Hematopoietic multipotent progenitor cell treated with erythropoietin and hydrocortisone succinate and interleukin-3 and kit ligand, for 8 days (in vitro differentiated cells): ENCODE measurements at places on chromosomes 1 and 21.

DNA sequence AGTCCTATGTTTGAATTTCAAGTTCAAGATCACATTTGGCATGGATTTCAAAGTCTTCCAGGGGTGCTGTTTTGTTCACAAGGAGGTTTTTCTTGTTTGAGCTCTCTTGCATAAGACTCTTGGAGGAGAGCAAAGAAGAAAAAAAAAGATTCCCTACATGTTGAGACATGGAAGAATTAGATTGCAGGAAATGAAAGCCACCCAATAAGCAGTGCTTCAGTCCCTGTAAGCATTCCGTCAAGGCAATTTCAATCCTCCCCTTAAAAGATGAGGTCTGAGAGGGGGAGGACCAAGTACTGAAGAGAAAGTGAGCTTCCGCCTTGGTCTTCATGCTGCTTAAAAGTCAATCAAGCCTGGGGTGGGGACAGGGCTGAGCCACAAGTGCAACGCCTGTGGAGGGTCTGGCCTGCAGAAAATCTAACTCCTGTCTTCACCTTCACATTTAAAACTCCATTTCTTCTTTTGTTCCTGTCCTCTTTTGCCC is 50.2 kb downstream of the LPAR3 start:
- no peak for DNase-seq

DNA sequence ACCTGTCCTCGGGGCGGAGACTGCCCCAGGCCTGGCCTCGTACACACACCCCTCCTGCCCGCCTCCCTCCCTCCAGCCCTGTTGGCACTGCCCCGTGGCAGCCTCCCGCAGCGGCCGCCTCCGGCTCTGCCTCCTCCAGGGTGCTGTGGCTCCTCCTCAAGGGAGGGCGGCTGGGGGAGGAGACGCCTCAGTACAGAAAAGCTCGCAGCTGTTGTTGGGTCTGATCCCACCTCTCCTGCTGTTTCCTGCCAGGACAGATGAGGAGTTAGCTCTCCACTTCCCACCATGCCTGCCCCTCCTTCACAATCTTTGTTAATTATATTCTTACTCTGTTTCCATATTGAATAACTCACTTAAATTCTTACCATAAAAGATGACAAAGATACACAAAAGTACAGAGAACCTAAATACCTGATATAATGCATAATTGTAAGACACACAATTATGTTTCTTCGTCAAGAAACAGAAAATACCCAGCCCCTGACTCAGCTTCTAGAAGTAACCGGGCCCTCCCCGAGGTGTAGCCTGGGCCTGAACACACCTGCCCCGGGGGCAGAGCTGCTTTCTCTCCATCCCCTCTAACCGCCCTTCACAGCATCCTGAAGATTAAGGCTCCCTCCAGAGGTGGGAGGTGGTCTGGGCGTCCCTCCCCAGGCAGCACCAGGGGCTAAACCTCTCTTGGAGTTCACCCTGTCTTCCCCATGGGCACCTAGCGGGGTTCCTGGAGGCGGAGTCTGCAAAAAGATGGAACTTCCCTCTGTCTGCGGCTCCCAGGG is 30.6 kb upstream of the COL6A1 start:
- DNase-seq = no peak

GRCh38 chr1:101235696-101236515 is 913 bp upstream of the S1PR1 start:
- DNase-seq = no peak

DNA sequence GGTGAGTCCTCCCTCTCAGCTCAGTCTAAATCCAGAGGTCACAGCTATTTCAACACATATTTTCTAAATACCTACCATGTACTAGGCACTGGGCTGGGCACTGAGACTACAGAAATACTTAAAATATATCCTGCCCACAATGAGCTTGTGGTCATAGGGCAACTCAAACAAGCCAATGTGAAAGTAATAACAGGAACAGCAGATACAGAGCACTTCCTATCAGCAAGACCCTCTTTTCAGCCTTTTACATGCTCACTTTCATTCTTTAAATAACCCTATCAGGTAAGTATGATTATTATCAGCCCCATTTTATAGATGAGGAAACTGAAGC is 71.9 kb downstream of the CD34 start:
- DNase-seq = no peak

DNA sequence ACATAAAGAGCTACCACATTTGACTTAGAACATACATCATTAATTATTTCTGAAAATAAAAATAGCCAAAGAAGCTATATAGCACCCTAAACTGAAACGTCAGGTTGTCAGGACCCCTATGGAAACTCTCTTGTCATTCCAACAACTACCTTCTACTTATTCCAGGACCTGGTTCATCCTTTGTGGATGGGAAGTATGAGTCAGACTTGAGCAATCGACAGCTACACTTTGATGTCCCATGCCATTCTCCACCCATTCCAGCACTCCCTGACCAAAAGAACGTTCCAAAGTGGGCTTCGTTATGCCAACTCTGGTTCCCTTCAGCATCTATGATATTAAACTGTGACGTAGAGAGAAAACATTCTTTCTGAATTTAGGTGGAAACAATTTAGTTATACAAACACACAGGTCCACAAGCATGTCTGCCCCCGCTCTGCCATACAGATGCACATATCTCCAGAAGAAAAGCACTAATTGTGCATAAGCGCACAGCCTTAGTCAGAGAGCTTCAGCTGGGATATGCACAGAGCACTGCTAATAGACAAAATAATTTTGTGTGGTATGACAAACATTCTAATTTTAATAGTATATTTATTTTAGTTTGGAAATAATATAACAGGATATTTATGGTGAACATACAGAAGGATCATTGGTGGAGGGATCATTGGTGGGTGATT is 723.1 kb upstream of the B3GALT2 start:
- DNase-seq = no peak

GRCh38 chr1:24416666-24417391 is 1.2 kb downstream of the NIPAL3 start:
- peak; percentile 94 for DNase-seq

DNA sequence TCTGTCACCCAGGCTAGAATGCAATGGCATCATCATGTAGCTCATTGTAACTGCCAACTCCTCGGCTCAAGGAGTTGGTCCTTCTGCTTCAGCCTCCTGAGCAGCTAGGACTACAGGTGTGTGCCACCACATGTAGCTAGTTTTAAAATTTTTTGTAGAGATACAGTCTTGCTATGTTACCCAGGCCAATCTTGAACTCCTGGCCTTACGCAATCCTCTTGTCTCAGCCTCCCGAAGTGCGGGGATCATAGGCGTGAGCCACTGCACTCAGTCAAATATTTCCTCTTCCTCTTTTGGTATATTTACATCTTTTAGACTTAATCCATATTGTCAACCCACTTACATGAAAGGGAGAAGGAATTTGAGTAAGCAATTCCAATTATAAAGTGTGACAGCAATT is 121.1 kb downstream of the EVI5 start:
- no peak for DNase-seq

DNA sequence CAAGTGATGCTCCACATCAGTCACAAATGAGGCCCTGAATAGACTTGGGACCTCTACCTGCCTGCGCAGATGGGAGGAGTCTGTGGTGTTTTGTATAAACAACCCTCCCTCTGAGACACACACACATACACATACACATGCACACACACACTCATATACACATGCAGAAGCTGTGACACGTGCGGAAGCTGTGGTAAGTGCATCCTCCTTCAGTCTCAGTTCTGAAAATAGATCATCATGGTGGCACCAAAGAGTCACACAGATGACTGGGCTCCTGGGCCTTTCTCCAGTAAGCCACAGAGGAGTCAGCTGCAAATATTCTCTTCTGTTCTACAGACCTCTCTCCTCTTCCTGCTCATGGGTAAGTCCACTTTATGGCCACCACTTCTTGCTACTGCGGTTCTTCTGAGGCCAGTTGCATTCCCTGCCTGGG is at the start of gene LY9:
LY9 (plus strand) TSS at position 224 of the 433 bp plus-strand sequence; CDS start at position 238, 14 bp downstream.
- no peak for DNase-seq

- no peak for DNase-seq
Observed at GRCh38 chr1:208085655-208086515, 158.3 kb downstream of the PLXNA2 start.

DNA sequence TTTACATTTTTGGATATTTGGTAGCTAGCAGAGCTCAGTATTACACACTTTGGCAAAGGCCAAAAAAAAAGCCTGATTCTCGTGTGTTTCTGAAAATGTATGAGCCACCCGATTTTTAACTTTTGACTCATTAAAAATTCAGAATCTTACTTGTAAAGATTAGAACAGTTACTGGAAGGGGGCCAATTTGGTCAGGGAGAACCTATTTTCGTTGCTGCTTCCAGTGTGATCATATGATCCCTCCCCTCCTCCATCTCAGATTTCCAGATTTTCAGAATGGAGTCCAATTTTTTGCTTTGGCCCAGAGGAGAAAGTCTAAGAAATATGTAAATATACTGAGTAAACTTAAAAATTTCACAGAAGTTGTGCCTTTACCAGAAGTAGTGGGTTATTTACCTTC is 3.2 kb upstream of the OR2AK2 start:
- peak; percentile 76 for DNase-seq

- peak; percentile 25 for DNase-seq
Observed at GRCh38 chr1:19605967-19606366, 38.1 kb upstream of the NBL1 start.

GRCh38 chr1:83671586-83671985 is 327.3 kb downstream of the TTLL7 start:
- no peak for DNase-seq

GRCh38 chr1:40248412-40248811 is 675 bp downstream of the TMCO2 start:
- peak; percentile 84 for DNase-seq

- DNase-seq = peak; percentile 55
Observed at GRCh38 chr1:22930240-22930912, 42.3 kb downstream of the LACTBL1 start.

- no peak for DNase-seq
Observed at GRCh38 chr21:39721885-39722284, 23.1 kb upstream of the IGSF5 start.

GRCh38 chr1:42971841-42972291 is 13.2 kb upstream of the SLC2A1 start:
- peak; percentile 0 for DNase-seq

- no peak for DNase-seq
Observed at GRCh38 chr1:167207940-167208623, 12.6 kb upstream of the POU2F1 start.

GRCh38 chr21:46141767-46142581 is 13.4 kb downstream of the FTCD start:
- DNase-seq = no peak

GRCh38 chr1:5267603-5268235 is 613.3 kb downstream of the AJAP1 start:
- no peak for DNase-seq

GRCh38 chr1:156746728-156747631 is 4.5 kb downstream of the HDGF start:
- peak; percentile 67 for DNase-seq

GRCh38 chr1:234730770-234731568 is 121.0 kb upstream of the IRF2BP2 start:
- peak; percentile 84 for DNase-seq

DNA sequence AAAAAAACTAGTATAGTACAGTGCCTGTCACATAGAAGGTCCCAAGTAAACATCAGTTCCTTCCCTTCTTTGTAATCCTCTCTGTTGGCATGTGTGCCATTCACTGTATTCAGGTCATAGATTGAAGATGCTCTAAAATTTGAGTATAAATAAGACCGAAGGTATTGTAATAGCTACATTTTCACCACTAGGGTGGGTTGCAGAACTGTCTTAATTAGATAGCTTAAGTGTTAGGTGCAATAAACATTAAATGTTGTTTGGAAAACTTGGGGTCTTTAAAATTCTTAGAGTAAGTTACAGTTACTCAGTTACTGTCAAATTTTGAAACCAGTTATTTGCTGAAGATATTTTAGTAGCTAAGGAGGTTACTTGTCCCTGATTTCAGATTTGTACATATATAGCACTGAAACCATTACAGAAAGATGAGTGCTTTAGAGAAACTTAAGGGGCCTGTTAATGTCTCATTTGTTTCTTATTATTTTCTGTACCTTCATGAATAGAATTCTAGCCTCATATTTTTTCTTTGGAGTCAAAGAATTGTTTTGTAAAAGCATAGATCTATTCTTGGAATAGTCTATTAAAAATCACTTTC is 24.3 kb downstream of the PER3 start:
- DNase-seq = peak; percentile 57

GRCh38 chr21:45539046-45539795 is 3.0 kb downstream of the SLC19A1 start:
- no peak for DNase-seq

GRCh38 chr1:46333300-46334029 is 7.1 kb upstream of the NSUN4 start:
- peak; percentile 79 for DNase-seq

DNA sequence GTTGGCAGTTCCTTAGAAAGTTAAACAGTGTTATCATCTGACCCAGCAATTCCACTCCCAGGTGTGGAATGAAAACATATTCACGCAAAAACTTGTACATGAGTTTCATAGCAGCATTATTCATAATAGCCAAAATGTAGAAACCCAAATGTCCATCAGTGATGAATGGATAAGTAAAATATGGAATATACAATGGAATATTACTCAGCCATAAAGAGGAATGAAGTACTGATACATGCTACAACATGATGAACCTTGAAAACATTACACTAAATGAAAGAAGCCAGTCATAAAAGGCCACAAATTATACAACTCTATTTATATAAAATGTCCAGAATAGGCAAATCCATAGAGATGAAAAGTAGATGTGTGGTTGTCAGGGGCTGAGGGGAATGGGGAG is 53.5 kb downstream of the RRAGC start:
- no peak for DNase-seq

GRCh38 chr21:45297329-45297728 is 9.6 kb upstream of the POFUT2 start:
- no peak for DNase-seq

- DNase-seq = peak; percentile 58
Observed at GRCh38 chr1:35452106-35452774, 105.0 kb downstream of the KIAA0319L start.

DNA sequence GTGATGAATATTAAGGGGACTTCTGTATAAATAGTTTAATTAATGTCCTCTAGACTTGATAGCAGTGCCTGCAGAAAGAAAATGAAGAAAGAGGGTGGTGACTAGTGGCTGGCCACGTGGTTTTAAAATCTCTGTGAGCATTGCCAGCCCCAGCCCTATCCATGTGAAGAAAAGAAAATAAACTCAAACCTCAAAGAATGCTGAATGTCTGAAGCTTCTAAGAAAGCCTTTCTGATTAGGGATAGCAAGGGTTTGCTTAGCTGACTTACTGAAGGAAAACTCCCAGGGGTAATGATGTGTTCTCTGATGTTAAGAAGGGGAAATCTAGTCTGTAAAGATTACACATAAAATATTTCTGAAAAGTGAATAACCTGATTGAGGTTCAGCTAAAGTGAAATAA is 31.8 kb downstream of the ADGRL2 start:
- no peak for DNase-seq

GRCh38 chr1:87968197-87968955 is 639.7 kb downstream of the LMO4 start:
- DNase-seq = no peak

DNA sequence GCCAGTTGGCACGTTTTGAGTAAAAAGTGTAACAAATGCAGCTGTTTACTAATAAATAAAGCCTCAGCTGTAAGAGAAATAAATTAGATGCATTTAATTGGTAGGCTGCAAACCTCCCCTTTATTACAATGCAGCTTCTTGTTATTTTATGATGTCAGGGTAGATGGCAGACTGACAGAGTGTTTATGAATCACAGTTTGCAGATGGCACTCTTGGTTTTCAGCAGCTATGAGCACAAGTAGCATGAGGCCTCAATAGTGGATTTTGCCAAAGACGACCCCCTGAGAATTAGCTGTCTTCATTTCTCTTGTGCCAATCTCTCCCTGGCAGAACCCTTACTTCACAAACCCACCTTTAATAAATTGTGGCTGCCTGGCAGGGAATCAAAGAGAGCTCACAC is 161.2 kb upstream of the C1orf87 start:
- DNase-seq = no peak

- DNase-seq = no peak
Observed at GRCh38 chr1:25732821-25733220, 67.2 kb upstream of the SELENON start.

- no peak for DNase-seq
Observed at GRCh38 chr1:91752324-91752723, 133.6 kb downstream of the TGFBR3 start.
